Fibroblast of villous mesenchyme (primary cell): ENCODE measurements at places on chromosomes 2 and 18. TPM values are rescaled to one million over a fixed set of nuclear protein-coding genes. Genes with fewer than 3 reads are reported as not detected.

- DNase-seq, result peak; percentile 3
These were observed 112.9 kb downstream of the CLIP4 start for GRCh38 chr2:29227935-29228675.

NMUR1 gene
- total RNA-seq, result not detected in 2 replicates

- no peak for DNase-seq
These were observed 68.9 kb upstream of the SLC38A11 start for GRCh38 chr2:165024199-165024598.

GRCh38 chr2:160104115-160104514 lies 41.7 kb upstream of the PLA2R1 start:
- no peak for DNase-seq

DNA sequence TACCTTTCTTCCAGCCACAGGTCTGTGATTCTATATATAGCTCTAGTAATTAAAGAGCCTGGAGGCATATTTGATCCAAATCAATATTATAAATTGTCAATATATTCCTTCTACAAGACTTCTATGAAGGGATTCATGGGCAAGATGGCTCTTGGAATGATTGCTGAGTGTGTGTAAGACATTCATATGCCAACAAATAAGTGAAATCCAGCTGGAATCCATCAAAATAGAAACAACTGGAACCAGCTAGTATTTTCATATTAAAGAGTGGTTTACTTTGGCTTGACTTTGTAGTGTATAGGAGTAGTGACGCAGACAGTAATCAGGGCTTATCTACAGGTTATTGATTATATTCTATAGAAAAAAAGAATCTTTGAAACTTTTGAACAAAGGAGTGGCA lies 83.4 kb downstream of the CALCRL start:
- DNase-seq, result no peak

FLACC1 gene
- 0.64 and 1.3 TPM in 2 replicates for total RNA-seq

DNA sequence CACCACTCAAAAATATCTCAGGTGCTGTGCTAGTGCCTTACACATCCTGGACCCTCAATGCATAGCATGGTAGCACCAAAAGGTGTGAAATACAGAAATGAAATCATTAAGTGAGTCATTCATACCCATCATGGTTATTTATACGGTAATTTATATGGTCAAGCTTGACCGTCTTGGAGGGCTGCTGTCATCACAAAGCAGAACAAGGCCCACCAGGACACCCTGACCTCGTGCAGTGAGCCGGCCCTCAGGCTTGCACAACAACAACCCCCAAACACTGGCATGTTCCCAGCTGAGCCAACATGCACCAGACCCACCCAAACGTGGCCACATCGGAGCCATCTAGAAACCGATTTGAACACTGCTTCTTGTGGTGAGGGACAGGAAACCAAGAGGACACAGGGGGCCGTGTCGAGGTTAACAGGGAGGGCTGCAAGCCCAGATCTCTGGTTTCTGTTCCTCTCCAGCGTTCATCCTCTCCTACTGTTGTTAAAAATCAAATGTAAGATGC lies 378.5 kb upstream of the ID2 start:
- DNase-seq, result no peak

CTLA4 gene
- not detected in 2 replicates for total RNA-seq

CCDC178 gene
- 0.32 and 0.43 TPM in 2 replicates for total RNA-seq

- DNase-seq, result no peak
These were observed 16.0 kb upstream of the SPHKAP start for GRCh38 chr2:228197504-228197903.

C2orf15 gene
- not detected in 2 replicates for total RNA-seq

GRCh38 chr2:232886632-232887031 lies 16.6 kb downstream of the SNORC start:
- DNase-seq, result no peak

DNA sequence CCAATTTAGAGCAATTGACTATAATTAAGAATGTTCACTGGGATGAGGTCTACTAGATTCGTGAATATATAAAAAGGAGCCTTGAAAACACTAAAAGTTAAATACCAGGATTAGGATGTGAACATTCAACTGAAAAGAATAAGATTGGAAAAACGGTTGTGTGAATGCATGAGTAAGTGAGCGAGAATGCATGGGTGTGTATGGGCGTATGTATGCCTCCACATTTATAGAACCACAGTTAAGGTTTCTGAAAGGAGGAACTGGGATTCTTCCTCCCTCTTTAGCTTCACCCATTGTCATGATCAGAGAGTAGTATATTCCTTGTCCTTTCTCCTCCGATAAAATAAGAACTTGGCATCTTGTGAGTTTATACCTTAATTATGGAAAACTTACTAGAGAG lies 151.1 kb upstream of the UBE2E3 start:
- no peak for DNase-seq

DNA sequence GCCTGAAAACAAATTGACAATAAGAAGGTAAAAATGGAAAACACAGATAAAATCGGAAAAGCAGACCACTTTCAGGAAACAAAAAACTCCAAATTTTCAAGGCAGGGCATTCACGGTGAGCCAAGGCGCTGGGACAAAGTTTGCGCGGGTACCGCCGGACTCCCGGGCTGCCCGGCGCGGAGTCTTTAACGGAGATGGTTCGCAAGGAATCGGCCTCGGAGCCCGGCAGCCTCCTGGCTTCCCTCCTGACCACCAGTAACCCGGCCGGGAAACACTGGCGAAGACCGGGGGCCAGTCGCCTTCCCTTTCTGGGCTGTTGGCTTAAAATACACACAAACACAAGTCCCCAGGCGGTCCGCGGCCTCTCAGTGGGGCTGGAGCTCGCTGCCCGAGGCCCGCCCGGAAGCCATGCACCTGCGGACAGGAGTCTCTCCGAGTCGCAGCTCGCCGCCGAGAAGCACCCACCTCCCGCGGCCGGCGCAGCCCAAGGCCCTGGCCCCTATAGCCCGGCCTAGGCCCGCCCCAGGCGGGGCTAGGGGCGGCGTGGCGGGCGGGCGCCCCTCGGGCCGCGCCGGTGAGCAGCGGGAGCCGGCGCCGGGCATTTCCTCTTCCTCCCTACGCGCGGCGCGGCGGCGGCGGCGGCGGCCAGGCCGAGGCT lies 622 bp upstream of the KCMF1 start:
- DNase-seq, result peak; percentile 62

IGFBP5 gene
- total RNA-seq, result 644 and 754 TPM in 2 replicates

SLC5A7 gene
- not detected in 2 replicates for total RNA-seq

GAL3ST2 gene
- under 0.01 and 0.43 TPM in 2 replicates for total RNA-seq
